ENCODE measurements at places on chromosomes 3 and 15.

DNA sequence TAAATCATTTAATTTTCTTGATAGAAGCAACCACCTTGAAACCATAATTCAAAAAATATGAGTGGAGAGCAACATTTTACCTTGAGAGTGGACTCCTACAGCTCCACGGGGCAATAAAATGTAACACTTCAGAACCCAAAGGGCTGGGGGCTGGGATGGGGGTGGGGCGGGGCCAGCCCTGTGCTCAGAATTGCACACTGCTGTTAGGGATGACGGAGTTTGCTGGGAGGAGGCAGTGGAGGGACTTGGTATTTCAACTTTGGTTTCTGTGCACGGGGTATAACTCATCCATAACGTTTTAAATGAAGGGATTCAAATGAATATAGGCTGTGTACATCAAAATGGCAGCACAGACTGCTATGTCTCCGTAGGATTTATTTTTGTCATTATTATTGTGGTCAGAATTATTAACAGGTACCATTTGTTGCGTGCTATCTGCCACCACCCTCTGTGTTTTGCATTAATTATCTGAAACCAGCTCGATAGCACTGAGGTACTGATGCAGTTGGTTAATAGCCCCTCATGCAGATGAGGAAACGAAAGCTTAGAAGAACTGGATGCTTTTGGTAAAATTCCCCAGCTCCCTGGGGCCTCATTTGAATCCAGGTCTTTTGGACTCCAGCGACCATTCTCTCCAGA lies 29.4 kb upstream of the WNT5A start:
- no peak for DNase-seq

DNA sequence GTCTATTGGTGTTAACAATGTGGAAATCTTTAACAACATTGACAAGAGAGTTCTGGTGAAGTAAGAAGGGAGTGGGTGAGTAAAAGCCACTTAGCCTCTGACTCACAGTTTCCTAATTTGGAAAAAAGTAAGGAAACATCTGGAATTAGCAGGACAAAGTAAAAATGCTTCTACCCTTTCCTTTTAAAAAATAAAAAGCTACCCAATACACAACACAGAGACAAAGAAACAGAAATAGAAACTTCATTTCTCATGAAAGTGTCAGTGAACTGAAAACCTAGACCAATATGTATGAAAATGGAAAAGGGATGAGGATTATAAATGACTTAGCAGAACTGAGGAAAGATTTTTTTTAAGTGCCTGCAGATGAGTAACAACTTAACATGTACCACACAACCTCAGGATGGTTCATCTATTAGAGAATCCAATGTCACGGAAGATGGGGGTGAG lies 65.4 kb downstream of the SSR3 start:
- peak; percentile 22 for DNase-seq

- no peak for DNase-seq
Observed at GRCh38 chr15:90860450-90860849, 7.9 kb upstream of the FURIN start.

GRCh38 chr15:77822631-77823230 lies 190.0 kb upstream of the LINGO1 start:
- no peak for DNase-seq

DNA sequence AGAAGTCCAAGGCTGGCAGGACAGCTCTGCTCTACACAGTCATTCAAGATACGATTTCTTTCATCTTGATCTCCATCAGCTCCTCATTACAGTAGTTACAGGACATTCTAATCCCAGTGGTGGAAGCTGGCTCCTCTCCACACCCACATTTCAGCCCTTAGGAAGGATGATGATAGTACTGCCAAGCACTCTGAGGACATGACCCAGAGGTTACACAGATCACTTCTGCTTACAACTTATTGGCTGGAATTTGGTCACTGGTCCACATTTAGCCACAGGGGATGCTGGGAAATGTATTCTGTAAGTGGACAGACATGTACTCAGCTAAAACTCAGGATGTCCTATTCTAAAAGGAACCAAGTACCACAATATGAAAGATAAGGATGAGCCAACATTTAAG lies 77.1 kb downstream of the IQCH start:
- peak; percentile 45 for DNase-seq

GRCh38 chr3:64247991-64248646 lies 22.9 kb upstream of the PRICKLE2 start:
- DNase-seq, result no peak

DNA sequence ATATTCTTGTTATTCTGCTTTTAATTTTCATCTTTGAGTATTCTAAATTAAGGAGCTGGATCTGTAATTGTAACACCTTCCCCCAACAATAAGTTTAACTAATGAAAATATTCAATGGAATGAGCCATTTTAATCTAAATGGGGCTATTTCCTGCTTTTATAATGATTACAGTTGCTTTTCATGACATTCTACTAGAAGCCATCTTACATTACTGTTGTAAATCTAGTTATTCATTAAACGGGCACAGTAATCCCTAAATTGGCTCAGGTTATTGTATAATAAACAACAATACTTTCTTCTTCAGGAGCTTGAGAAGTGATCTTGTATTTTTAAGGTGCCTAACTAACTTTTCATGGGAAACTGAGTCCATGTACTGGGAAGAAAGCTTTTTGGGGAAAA lies 8.5 kb downstream of the FLNB start:
- no peak for DNase-seq

- DNase-seq, result no peak
Observed at GRCh38 chr15:81865850-81866537, 179.8 kb downstream of the MEX3B start.

DNA sequence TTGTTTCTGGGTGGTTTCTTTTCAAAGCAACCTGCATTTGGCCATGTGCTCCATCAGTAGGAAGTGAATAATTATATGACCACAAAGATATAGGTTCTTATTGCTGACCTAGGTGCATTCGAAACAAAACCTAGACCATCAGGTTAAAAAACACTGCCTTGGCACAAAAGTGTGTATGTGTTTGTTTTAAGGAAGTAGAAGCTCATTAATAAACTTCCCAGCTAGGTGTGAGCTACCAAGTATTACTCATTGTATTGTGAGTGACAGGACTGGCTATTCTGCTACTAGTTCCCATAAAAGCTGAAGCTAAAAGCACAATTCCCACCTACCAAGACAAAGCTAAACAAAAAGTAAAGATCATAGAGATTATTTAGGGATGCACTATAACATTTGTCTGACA lies 168.2 kb downstream of the TP63 start:
- no peak for DNase-seq

GRCh38 chr3:34363881-34364280 lies 565.5 kb downstream of the PDCD6IP start:
- no peak for DNase-seq

GRCh38 chr15:97979140-97979520 lies 18.6 kb downstream of the ARRDC4 start:
- no peak for DNase-seq

DNA sequence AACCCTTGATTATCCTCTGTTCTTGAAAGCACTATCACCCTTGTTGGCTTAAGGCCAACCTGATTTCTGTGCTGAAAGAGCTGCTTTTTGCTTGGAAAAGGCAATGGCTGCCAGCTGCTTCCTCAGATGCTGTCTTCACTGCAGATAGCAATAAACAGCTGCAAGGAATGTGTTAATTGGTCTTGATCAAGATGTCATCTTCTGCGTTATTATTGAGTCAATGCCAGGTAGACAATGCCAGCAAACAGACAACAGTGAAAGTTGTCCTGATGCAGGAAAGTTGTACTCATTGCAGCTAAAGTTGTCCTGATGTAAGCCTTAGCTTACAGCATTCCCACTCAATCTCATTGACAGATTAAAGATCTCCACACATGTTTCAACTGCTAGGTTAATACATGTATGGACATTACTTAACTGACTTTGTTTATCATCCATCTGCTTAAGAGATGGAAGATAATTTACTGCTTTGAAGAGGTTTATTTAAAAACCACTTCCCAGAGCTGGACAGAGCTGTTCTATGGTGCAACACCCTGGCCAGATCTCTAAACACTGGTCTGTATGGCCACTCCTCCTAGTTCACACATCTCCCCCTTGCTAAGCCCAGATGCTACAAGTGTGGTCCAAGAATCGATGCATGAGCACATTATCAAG lies 251.0 kb upstream of the MCTP2 start:
- no peak for DNase-seq

GRCh38 chr15:25693321-25694238 lies 169.5 kb downstream of the ATP10A start:
- no peak for DNase-seq

DNA sequence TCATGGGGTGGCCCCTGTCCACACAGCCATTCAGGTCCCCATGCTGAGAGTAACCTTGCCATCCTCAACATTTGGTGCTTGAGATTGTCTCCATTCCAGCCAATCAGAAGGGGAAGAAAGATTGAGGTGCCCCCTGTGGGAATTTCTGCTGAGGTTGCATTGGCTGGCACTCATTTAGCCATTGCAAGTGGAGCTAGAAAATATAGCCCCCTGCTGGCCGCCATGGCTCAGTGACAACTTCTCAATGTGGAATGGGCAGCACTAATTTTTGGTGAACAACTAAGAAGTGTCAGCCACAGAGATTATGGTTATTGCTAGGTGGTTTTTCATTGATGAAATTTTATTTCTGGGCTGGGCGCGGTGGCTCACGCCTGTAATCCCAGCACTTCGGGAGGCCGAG lies 22.0 kb downstream of the COL6A6 start:
- no peak for DNase-seq

DNA sequence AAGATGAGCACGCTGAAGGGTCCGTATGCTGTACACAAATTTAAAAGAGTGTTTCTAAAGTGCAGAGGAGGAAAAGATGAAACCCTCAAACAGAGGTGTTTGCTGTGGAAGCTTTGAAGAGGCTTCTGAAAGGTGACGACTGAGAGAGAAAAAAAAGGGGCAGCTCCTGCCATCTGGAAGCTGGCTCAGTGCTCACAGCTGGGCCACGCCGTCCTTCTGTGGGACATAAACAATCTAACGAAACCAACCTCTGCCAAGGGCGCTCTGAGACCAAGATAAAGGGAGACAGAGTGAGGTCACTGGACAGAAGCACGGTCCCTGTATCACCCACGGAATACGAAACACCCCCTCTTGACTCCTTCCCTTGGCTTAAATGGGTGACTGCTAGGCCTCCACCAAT lies 96.3 kb upstream of the SLC6A6 start:
- no peak for DNase-seq

DNA sequence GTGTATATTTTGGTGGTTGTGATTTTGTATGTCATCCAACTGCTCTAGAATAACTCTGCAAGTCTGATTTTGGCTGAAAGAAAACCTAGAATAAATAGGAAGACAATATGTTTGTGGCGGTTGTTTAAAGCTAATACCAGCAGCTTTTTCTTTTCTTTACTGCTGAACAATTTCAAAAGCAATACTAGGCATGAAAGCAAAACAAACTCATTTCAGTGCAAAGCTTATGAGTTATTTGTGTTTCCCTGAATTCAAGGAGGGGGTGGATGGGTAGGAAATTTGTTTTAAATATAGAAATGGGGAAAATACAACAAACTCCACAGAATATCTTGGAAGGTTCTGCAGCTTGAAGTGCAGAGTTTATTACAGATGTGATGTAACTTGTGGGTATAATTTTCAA lies 1041.9 kb upstream of the NR2F2 start:
- DNase-seq, result no peak

DNA sequence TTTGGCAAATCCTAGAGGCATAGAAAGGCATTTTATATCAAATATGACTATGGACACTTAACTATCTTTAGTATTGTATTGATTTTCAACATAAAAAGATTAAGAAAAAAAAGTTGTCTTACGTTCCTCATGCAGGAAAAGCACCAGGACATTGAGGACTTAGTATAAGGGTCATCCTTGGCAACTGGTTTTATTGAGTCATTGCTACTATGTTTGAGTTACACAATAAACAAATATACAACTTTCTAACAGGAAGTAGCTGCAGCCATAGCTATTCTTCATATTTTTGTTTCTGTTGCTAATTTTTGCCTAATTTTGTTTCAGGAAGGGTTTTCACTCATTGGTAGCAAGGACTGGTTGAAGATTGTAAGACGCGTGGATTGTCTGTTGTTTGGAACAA lies 93.0 kb downstream of the NPTN start:
- DNase-seq, result no peak

GRCh38 chr3:174931473-174932353 lies 72.6 kb downstream of the NAALADL2 start:
- no peak for DNase-seq

- DNase-seq, result no peak
Observed at GRCh38 chr3:178244733-178245709, 291.2 kb upstream of the KCNMB2 start.

DNA sequence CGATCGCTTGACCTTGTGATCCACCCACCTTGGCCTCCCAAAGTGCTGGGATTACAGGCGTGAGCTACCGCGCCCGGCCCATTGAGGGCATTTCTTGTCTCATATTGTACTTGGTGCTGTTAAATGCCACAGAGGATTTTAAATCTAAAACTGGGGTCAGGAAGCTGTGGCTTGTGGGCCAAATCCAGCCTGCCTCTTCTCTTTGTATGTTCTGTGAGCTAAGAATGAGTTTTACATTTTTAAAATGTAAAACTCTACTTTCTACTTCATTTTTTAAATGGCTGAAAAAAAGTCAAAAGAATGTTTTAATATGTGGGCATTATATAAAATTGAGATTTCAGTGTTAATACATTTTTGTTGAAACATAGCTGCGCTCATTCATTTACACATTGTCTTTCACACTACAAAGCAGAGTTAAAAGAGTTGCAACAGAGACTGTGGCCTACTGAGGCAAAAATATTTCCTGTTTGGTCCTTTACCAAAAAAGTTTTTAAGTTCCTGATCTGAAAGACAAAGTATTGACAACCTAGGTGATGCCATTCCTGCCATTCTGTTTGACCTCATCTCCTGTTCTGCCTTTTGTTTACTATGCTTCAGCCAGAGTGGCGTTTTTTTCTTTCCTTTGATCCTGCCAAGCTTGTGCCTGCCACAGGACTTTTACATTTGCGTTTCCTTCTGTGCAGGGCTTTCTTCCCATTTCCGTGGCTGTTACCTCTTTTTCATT lies 50.4 kb downstream of the PDCD6IP start:
- DNase-seq, result no peak

DNA sequence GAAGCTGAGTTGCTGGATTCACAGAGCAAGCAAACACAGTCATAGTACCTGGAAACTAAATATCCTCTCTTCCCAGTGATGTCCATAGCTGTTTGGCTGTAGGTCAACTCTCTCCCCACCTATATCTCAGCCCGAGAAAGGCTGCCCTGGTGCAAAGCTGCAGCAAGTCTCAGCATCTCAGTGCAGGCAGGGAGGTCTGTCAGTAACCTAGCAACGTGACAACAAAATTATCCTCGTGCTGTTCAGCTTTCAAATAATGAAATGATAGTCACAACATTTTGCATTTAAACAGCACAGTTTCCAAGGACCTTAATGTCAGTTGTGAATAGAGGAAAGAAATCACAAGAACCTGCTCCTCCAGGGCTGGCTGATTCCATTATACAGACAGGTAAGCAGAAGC lies 83.6 kb downstream of the CHST2 start:
- no peak for DNase-seq

DNA sequence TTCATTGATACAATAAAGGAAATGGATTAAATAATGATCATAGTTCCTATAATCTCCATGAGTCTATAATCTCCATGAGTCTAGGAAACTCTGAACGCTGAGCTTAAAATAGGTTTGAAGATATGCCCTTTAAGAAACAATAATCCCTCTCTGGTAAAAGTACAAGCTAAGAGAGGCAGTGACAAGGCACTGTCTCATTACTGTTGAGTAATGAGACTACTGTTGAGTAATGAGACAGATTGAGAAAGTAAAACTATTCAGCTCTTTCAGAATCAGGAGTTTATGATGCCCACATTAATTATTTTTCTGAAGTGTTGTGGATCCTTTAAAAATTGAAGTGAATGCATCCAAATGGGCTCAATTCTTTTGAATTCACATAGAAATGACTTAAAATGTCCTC lies 235.5 kb upstream of the THRB start:
- DNase-seq, result no peak

- no peak for DNase-seq
Observed at GRCh38 chr3:155190691-155191090, 102.8 kb downstream of the STRIT1 start.

All from GM04503 (cell line).